SW 1271 (cell line): ENCODE measurements at places on chromosomes 11 and 22.

GRCh38 chr11:57205041-57205641 is 23.4 kb downstream of the LRRC55 start:
- DNase-seq = no peak

DNA sequence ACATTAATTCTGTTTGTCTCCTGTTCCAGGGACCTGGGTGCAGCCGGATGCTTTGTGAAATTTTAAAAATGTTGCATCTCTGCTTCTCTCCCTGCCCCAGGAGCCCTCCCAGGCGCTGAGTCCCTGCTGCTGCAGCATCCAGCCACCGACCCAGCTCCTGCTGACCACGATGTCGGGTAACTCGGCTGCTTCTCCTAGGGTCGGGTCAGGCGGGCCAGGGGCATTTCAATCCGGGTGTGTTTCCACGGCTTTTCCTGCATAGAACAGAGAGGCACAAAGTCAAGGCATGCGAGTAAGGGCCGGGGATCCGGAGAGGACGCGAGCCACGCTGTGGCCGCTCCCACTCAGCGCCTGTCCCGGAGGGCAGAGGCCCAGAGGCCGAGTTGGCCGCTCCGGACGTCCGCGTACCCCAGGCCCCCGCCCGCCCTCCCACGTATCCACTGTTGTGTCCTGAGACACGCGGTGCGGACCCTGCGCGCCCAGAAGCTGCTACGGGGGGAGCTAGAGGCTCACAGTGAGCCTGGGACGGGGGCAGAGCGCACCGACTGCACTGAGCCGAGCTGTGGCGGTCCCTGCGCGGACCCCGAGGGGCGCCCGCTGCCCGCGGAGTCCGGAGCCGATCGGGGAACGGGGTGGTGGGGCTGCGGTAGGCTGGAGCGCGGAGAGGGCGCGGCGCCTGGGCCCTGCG is at the start of gene POU2AF3:
Gene POU2AF3 (plus strand): TSS at position 134 of the 688 bp plus-strand sequence. CDS start 36 bp downstream, at position 170.
- DNase-seq = no peak

DNA sequence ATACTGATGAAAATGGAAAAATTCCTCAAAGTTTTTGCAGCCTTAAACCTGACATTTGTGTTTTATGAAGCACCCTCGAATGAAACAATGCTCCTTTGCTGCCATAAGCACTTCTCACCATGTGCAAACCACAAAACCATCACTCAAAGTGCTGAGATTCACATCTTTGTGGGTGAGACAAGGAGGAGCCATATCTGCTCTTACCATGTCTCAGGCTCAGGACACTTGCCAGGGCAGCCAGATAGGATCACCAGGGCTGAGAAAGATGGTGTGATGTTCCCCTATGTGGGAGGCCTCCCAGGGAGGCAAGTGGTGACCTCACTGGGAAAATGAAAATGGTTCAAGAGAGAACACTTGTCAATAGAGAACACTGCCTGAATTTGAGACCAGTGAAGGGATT is 120.4 kb downstream of the CCDC34 start:
- DNase-seq = no peak

DNA sequence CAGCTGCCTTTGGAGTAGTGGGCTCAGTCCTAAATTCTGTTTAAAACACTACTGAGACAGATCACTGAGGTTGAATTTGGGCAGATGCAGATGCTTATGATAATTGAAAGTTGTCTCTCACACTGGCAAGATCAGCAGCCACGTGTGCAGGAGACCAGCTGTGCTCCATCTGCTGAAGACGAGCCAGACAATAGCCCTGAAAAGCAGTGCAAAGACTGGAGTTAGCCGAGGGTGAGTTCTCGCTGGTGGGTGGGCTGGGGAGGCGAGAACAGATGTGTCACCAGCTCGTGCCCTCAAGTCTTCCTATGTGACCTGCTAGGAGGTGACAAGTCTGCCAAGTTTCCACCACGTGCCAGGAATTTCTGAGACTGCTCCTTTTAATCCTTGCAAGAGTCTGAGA is 661.3 kb upstream of the B3GAT1 start:
- DNase-seq = no peak

- no peak for DNase-seq
These were observed 664.8 kb downstream of the NTM start for GRCh38 chr11:132035228-132035627.

GRCh38 chr11:20137637-20138036 is 22.6 kb downstream of the DBX1 start:
- no peak for DNase-seq
